ENCODE measurements at places on chromosomes 5 and 9. TPM values are rescaled to one million over a fixed set of nuclear protein-coding genes. Genes with fewer than 3 reads are reported as not detected.

OR2K2 gene
- total RNA-seq, result not detected

GRCh38 chr5:19531374-19531952 lies 456.5 kb downstream of the CDH18 start:
- DNase-seq, result no peak

PTGER4 gene
- 51.1 TPM for total RNA-seq

BAAT gene
- total RNA-seq, result not detected

GRCh38 chr5:98796197-98796972 lies 22.9 kb downstream of the RGMB start:
- no peak for DNase-seq

DNA sequence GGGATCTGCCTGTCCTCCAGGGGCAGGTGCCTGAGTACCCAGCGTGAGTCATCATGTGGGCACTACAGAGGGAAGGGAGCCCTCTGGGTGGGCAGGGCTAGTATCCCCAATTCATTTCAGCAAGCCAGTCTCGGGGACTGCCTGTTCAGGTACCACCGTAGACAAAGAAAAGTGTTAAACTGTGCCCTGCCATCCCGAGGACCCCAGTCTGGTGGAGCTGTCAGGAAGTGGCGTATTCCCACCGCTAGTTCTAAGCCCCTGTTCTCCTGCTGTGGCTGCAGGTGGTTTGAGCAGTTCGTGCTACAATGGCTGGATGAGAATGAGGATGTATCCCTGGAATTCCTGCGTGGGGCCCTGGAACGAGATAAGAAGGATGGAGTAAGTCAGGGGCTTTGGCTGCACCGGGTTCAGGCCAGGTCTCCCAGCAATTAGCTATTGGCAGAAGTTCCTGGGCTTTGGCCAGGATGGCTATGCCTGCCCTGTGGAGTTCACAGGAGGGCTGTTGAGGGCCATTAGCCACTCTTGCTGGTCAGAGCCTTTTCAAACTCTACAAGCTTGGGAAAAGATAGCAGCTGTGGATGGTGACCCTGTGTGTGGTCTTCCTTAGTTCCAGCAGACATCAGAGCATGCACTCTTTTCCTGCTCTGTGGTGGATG lies 93.2 kb upstream of the RUSC2 start:
- DNase-seq, result no peak

- no peak for DNase-seq
Observed at GRCh38 chr5:6485441-6485840, 36.8 kb downstream of the UBE2QL1 start.

- no peak for DNase-seq
Observed at GRCh38 chr9:127368852-127369402, 28.0 kb upstream of the SLC2A8 start.

GRCh38 chr5:16897800-16898199 lies 38.3 kb downstream of the MYO10 start:
- DNase-seq, result no peak

DNA sequence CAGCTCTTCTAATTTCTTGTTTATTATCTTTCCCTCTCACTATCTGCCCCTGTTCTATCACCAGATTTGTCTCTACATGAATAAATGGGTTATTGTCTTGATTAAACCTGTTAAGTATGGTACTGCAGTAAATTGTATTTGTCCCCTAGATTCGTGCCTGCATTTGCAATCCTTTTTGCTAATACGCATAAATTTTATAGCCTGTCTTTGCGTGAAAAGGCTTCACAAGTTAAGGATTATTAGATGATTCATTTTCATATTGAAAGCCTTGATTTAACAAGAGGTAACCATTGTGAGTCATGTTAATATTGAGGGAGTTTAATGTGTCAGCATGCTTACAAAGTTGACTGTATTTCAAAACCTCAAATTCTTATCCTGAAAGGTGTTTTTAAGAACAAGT lies 204.6 kb downstream of the PCSK1 start:
- no peak for DNase-seq

DNA sequence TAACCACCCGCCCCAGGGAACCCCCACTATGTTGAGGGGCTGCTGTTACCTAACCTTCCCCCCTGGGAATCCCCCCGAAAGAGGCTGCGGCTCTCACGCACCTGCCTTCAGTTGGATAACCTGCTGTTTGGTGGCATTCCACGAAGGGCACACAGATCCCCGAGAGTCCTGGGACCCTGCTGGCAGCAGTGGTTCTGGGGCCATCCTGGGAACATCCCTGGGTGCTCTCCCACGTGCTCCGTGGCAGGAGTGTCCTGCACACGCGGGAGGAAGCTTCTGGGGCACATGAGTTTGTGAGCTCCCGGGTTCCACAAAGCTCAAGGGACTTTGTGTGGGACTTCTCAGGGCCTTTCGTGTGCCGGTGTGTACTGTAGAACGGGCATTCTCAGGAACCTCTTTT lies 102.3 kb downstream of the RXRA start:
- no peak for DNase-seq

- no peak for DNase-seq
Observed at GRCh38 chr5:41517909-41518308, 7.5 kb upstream of the PLCXD3 start.

DNA sequence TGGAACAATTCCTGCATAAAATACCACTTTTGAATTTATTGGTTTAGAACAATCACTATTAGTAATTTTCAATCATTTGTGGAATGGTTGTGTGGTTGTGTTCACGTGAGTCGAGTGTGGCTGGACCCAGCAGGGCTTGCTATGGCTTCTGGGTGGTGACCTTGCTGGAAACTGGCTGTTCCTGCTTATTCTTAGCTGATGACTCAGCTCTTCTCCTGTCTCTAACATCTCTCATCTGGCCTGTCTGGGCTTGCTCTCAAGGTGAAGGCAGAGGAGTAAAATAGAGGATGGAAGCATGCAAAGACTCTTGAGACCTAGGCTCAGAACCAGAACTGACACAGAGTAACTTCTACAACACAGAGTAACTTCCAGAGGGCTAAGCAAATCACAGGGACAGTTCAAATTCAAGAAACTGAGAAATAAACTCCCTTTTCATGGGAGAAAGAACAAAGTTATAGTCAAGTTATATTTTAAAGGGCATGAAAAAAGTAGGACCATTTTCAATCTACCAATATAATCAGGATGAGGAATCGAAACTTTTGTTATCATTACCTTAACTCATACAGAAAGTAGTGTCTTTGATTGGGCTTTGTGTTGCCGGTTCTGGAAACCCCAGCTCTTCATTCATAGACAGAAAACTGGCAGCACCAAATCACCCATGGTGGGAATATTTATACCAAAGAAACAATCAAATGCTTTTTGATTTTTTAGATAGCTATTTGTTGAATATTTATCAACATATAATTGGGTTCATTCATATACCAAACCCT lies 665.1 kb downstream of the CDH18 start:
- DNase-seq, result no peak

C5orf58 gene
- total RNA-seq, result not detected

SCAI gene
- total RNA-seq, result 9.1 TPM

FBXW11 gene
- 57.2 TPM for total RNA-seq

NAIF1 gene
- total RNA-seq, result 5.9 TPM

DNA sequence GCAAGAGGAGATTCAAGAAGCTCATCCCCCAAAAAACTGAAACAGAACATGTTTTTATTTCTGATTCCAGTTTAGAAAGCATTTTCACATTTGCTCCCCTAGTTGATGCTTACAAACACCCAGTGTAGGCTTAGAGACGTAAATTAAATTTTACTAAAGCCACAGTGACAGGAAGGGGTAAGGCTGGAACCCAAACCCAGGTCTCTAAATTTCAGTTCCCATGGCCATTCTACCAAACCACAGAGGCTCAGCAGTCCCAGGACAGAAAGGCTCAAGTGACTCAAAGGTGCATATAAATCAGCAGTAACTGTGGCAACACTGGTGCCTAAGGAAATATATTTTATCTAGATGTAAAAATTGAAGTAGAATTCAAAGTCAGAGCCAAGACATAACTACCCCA lies 128.7 kb downstream of the CEP120 start:
- DNase-seq, result no peak

LCNL1 gene
- total RNA-seq, result 0.28 TPM

KIAA0825 gene
- 6.3 TPM for total RNA-seq

FANCC gene
- total RNA-seq, result 6.0 TPM

EGR1 gene
- total RNA-seq, result 280 TPM

GRCh38 chr9:132651259-132651658 lies 18.5 kb downstream of the DDX31 start:
- DNase-seq, result no peak

DNA sequence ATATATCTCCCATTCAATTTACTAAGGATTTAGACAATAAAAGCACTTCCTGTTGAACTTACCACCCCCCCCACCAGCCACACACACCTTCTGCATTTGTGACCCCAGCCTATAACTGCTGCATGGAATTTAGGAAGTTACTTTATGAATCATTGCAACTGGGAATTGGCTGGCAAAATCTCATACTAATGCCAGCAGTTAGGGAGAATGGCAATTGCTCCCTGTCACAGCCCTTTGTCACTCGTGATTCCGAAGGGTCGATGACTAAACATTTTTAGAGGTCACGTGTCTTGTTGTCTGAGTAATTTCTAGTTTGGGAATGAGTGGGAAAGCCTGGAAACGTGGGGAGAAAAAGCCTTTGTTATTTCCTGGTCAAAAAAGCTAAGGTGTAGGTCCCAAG lies 46.6 kb upstream of the PCA3 start:
- no peak for DNase-seq

GRCh38 chr5:149946118-149946517 lies 1.5 kb upstream of the PDE6A start:
- DNase-seq, result no peak

- no peak for DNase-seq
Observed at GRCh38 chr5:118553662-118554061, 434.7 kb downstream of the DTWD2 start.
